H54 (cell line): ENCODE measurements at places on chromosomes 13 and 19.

GRCh38 chr13:95533545-95534160, 18.9 kb upstream of the CLDN10 start:
- no peak for DNase-seq

DNA sequence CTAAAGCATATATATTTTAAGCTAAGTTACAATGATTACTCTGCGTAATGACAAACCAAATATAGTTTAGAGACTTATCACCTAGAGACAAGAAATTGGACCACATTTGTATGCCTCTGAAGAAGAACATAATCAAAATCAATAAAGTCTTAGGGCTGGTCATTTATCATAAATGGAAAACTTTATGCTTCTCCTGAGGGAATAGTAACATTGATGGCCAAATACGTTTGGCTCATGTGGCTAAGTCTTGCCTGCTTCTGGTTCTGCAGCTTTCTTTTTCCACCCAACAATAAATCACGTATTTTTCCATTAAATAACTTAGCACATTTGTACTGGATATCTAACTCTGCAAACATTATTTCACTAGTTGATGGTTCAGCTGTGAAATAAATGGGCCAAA, 458.4 kb downstream of the SLITRK1 start:
- DNase-seq, result no peak

GRCh38 chr19:31351056-31351854, 2.0 kb upstream of the TSHZ3 start:
- peak; percentile 90 for DNase-seq

DNA sequence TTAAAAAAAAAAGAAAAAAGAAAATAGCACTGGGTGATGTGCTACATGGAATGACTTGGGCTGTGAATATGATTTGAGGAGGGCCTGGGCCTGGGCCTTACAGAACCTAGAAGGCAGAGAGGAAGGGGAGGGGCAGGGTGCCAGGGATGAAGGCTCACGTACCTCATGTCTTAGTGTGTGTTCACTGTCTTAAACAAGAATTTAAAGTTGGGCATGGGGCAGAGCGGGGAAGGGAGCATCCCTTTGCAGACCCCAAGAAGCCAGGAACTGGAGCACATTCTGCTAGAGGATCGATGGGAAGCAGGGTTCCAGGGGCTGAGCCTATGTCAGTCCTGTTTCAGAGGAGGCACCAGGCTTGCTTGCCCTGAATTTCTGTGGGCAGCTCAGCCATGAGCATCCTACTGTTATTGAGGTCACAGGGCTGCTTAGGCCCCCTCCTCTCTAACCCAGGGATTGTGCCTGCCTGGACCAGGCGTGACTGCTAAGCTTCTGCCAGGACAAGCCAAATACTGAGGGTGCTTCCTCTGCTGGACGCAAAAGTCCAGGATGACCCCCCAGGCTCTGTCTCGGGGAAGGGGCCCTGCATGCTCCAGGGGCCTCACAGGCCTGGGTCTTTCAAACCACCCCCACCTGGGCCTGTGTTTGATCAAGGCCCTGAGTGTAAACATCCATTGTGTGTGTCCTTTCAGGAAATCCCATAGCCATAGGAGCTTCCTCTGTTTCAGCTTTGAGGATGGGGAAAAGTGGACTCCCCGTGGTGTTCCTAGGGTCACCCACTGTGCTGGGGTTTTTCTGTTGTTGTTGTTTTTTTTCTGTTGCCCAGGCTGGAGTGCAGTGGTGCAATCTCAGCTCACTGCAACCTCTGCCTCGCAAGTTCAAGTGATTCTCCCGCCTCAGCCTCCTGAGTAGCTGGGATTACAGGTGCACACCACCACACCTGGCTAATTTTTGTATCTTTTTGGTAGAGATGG, 4.8 kb downstream of the LSR start:
- no peak for DNase-seq

DNA sequence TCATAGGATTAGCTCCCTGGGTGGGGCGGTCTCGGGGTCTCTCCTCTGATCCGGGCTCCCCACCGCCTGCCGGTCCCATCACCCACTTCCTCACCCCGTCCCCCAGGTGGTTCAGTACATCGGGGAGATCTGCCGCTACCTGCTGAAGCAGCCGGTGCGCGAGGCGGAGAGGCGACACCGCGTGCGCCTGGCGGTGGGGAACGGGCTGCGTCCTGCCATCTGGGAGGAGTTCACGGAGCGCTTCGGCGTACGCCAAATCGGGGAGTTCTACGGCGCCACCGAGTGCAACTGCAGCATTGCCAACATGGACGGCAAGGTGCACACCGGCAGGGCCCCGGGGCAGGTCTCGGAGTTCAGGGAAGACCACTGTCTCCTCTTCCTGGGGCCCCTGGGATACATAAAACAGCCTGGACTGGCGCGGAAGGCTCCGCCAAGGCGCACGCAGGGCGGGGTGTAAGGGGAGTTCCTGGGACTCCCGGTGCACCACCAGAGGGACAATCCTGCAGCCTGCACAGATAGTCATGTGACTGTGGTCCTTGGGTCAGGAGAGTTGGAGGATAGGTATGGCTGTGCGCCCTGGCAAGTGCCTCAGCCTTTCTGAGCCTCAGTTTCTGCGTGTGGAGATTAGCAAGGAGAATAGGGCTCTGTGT, 14.2 kb upstream of the PGLS start:
- no peak for DNase-seq

DNA sequence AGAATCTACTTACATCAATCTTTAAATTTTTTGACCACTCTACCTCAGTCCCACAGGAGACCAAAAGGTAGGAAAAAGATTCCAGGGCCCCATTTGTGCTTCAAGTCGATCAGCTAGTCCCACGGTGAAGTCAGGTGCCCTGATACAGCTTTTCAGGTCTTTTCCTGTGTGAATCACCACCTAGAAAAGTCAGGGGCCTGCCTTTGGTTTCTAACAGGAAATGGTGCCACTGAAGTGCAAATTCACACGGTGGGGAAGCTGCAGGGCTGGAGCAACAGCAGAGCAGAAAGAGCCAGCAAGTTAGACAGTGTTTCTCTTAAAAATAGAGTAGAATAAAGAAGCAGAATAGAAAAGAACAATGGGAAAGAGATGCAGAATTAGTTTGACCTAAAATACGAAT, 107.5 kb downstream of the KLF12 start:
- no peak for DNase-seq

DNA sequence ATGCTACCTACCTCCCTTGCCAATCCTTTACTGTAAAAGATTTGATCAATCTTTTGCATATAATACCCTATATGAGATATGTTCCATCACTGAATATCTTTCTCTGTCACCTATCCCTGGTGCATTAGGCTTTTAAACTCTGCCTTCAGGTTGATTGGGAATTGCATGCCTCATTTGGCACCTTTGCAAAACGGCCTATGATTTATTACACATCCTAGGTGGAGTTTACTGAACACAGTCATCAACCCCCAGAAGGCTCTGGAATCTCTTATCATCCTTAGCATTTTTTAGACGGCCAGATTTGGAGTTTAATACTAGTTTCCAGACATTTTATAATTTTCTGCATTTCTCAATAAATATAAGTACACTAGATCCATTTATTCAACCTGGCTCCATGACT, 448.4 kb upstream of the SLC10A2 start:
- DNase-seq, result no peak

GRCh38 chr19:15464394-15465385, at the start of gene RASAL3:
RASAL3 (minus strand) TSS chr19:15464544; CDS start chr19:15464358, 186 bp downstream.
- DNase-seq, result no peak

DNA sequence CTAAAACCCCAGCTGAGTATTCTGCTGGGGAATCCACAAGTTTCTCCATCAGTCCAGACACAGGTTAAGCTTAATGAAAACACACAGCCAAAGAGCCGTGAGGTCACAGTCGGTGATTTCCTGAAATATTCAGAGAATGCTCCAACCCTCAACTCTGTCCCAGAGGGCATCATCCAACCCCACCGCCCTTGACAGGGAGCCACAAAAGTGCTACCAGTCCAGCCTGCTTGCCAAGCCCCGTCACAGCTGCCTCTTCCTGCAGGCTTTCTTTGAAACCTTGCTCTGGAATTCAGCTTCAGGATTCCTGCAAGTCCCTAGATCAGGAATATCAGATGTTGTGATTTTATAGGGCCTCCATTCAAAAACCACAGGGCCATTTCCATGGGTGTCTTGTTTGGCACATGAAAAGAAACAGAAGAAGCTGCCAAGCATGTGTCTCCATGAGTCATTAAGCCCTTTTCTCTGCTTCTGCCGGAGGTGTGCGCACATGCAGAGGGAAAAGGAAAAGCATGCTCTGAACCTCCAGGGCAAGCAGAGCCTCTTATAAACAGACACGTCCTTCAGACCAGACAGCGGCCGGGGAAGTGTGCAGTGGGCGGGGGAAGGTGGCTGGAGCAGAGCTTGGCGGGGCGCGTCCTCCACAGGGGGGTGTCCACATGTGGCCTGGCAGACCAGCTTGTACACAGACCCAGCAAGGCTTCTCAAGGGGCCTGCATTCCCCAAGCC, 164.7 kb downstream of the KATNAL1 start:
- DNase-seq, result peak; percentile 71

DNA sequence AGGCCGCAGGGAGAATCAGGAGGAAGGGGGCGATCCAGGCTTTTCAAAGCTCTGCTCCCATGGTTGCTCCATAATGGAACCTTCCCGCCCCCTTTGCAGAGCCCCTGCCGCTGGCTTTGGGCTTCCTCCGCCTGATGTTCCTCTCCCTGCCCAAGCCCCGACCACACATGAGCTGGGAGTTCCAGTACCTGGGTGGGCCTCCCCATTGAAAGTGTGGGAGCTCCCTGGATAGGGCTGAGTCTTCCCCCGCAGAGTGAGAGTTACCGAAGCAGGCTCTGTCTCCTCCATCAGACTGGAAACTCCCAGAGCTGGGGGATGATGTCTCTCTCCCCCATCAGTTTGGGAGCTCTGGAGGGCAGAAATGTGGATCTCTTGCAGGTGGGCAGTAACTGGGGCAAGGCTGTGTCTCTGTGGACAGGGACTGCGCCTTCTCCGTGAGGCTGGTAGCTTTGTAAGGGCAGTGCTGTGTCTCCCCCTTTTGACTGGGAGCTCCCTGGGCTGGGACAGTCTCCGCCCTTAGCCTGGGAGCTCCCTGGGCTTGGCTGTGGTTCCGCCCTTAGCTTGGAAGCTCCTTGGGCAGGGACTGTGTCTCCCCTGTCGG, 722 bp downstream of the DCAF15 start:
- peak; percentile 64 for DNase-seq

DNA sequence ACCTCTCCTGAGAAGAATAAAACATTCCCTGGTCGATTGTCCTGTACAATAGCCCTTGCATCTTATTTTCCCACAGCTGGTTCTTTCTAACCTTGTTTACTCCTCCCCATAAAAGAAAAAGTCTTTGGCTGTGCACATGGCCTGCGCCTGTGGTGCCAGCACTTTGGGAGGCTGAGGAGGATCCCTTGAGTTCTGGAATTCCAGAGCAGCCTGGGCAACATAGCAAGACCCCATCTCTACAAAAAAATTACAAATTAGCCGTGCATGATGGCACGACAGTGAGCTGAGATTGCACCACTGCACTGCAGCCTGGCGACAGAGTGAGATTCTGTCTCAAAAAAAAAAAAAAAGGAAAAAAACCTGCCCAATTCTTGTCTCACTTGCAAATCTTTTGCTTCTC, 7.2 kb upstream of the NUP62 start:
- DNase-seq, result no peak

DNA sequence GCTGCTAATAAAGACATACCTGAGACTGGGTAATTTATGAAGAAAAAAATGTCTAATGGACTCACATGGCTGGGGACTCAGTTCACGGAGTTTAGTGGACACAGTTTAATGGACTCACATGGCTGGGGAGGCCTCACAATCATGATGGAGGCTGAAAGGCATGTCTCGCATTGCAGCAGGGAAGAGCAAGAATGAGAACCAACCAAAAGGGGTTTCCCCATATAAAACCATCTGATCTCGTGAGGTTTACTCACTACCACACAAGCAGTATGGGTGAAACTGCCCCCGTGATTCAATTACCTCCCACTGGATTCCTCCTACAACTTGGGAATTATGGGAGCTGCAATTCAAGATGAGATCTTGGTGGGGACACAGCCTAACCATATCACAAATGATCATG, 1181.2 kb downstream of the PCDH9 start:
- no peak for DNase-seq

GRCh38 chr19:47256693-47257410, 527 bp downstream of the CCDC9 start:
- DNase-seq, result peak; percentile 84

- DNase-seq, result no peak
Measured at GRCh38 chr13:75788481-75788981, 152.4 kb downstream of the LMO7 start.

- DNase-seq, result no peak
Measured at GRCh38 chr19:13881692-13882418, 4.9 kb downstream of the NANOS3 start.

- no peak for DNase-seq
Measured at GRCh38 chr19:3186160-3186688, 494 bp downstream of the NCLN start.

- peak; percentile 80 for DNase-seq
Measured at GRCh38 chr19:3162418-3163229, 15.9 kb upstream of the S1PR4 start.

DNA sequence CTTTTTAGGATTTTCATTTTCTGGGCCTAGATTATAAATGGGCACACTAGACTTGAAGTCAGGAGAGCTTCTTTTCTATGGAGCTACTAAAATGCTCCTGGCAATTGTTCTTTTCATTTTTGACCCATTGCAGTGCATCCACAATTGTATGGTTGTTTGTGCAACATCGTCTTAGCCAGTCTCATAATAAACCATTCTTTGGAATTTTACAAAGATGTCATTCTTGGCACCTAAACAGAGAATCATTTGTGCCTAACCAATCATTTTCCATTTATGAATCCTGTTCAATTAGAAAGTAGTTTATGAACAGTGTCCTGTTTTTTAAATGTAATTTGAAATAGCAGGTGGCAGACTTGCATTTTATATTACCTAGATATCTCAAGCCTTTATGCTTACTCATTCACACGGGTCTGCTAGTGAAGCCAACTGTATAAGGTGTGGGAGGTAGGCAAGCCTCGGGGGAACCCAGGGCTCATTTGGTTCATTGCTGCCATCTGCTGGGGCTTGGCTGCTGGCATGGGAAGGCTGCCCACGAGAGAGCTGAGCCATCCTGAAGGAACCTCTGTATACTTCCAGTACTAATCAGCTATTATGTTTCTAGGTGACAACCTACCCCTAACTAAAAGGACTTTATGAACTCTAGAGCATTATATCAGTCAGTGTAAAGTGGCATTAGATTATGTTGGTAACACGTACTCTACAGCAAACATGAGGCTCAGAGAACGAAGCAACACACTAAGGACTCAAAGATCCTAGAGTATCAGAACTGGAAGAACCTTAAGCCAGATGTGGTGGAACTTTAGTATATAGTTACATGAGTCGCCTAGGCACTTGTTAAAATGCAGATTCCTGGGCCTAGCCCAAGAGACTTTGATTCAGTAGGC, 60.0 kb downstream of the TPT1 start:
- DNase-seq, result peak; percentile 53

- DNase-seq, result peak; percentile 46
Measured at GRCh38 chr19:11268783-11269267, 6.5 kb upstream of the DOCK6 start.

- DNase-seq, result no peak
Measured at GRCh38 chr13:106491928-106492587, 43.4 kb downstream of the EFNB2 start.

GRCh38 chr19:44806291-44806690, 2.6 kb upstream of the BCAM start:
- DNase-seq, result no peak
